Kidney (tissue), 22 donors: ENCODE measurements at places on chromosomes 6 and 20. TPM values are rescaled to one million over a fixed set of nuclear protein-coding genes. Genes with fewer than 3 reads are reported as not detected.

Gene SEMG1
- polyA plus RNA-seq = not detected

Gene FAM110A
- polyA plus RNA-seq = 12.6 TPM

Gene ADTRP
- polyA plus RNA-seq = 5.9 TPM

- no peaks in the 10 kb centered on the region for H3K27me3 ChIP-seq
- H3K36me3 ChIP-seq = no peaks in the 10 kb centered on the region
- H3K4me3 ChIP-seq = no peak overlapping the region
- peaks cover 6% of the 10 kb centered on the region for H3K4me1 ChIP-seq
Observed at GRCh38 chr6:16572943-16573342, 188.3 kb downstream of the ATXN1 start.

Gene RAB44
- not detected for polyA plus RNA-seq

DNA sequence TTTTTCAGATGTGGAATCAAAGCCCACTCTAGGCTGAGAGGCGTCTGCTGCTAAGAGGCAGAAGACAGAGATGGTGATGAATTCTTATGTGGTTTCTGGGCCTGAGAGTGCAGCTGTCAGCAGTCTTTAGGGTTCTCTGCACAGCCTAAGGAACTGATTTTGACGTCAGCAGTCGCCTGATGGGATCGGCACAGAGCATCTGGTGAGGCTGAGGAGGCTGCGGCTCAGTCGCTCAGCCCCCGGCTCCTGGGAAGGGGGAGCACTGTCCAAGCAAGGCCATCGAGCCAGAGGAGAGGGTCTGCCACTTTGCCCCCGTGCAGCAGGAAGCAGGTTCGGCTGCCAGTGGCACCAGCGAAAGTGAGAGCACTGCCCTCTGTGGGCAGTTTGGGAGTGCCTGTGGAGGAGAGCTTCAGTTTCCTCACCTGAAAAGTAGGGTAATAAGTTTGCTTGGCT is 92.5 kb downstream of the TCP11 start:
- DNase-seq = peak; percentile 71
- H3K4me3 ChIP-seq = no peak overlapping the region
- H3K27ac ChIP-seq = peak overlapping the region; percentile 33

GRCh38 chr20:2871111-2871465 is 2.2 kb upstream of the PTPRA start:
- H3K27ac ChIP-seq = no peak overlapping the region
- no peak for DNase-seq
- peaks cover 7% of the 10 kb centered on the region for H3K27me3 ChIP-seq
- H3K4me3 ChIP-seq = no peak overlapping the region

- H3K36me3 ChIP-seq = no peaks in the 10 kb centered on the region
- no peak overlapping the region for H3K27ac ChIP-seq
- no peak for DNase-seq
- no peak overlapping the region for H3K4me3 ChIP-seq
- H3K27me3 ChIP-seq = no peaks in the 10 kb centered on the region
- no peaks in the 10 kb centered on the region for H3K4me1 ChIP-seq
Observed at GRCh38 chr6:168906391-168906790, 347.3 kb downstream of the THBS2 start.

Gene SYTL3
- polyA plus RNA-seq = 3.1 TPM

Gene OSBPL2
- 20.4 TPM for polyA plus RNA-seq

Gene C6orf58
- not detected for polyA plus RNA-seq

Gene OR2H1
- not detected for polyA plus RNA-seq

DNA sequence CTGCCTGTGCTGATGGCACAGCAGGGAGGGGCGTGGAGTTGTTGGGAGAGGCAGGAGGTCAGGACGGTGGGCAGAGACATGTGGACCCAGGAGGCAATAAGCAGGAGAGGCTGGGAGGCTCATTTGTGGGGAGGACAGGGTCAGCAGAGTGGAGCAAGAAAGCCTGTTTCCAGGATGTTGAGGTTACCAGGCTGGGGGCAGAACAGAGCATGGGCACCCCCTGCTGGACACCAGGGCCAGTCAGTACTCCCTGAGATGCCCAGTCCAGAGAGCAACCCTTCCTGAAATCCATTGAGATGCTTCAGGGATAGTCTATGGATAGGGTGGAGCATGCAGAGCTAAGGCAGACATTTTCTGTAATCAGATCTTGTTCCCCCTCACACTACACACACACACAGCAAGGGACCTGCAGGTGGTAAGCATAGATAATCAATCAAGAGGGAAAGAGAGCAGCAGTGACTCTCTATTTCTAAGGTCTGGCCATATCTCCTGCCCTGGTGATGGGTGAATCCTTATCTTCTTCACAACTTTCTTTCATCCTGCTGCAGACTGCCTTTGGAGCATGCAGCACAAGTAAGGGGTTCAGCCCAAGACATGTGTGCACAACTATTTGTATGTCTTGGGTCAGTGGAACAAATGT is 41.7 kb downstream of the MOCS1 start:
- H3K4me1 ChIP-seq = no peaks in the 10 kb centered on the region
- DNase-seq = peak; percentile 70
- no peak overlapping the region for H3K4me3 ChIP-seq
- no peaks in the 10 kb centered on the region for H3K36me3 ChIP-seq
- H3K27me3 ChIP-seq = no peaks in the 10 kb centered on the region

- peaks cover 35% of the 10 kb centered on the region for H3K36me3 ChIP-seq
- H3K27me3 ChIP-seq = no peaks in the 10 kb centered on the region
- DNase-seq = peak; percentile 23
- peak overlapping the region; percentile 55 for H3K4me3 ChIP-seq
- peaks cover 11% of the 10 kb centered on the region for H3K4me1 ChIP-seq
Observed at GRCh38 chr20:43459022-43459942, 1.6 kb downstream of the SRSF6 start.

- H3K36me3 ChIP-seq = no peaks in the 10 kb centered on the region
- H3K4me1 ChIP-seq = peaks cover 7% of the 10 kb centered on the region
- H3K27ac ChIP-seq = no peak overlapping the region
- peak; percentile 50 for DNase-seq
- peak overlapping the region; percentile 66 for H3K4me3 ChIP-seq
Observed at GRCh38 chr6:117264692-117265409, 507 bp upstream of the VGLL2 start.

DNA sequence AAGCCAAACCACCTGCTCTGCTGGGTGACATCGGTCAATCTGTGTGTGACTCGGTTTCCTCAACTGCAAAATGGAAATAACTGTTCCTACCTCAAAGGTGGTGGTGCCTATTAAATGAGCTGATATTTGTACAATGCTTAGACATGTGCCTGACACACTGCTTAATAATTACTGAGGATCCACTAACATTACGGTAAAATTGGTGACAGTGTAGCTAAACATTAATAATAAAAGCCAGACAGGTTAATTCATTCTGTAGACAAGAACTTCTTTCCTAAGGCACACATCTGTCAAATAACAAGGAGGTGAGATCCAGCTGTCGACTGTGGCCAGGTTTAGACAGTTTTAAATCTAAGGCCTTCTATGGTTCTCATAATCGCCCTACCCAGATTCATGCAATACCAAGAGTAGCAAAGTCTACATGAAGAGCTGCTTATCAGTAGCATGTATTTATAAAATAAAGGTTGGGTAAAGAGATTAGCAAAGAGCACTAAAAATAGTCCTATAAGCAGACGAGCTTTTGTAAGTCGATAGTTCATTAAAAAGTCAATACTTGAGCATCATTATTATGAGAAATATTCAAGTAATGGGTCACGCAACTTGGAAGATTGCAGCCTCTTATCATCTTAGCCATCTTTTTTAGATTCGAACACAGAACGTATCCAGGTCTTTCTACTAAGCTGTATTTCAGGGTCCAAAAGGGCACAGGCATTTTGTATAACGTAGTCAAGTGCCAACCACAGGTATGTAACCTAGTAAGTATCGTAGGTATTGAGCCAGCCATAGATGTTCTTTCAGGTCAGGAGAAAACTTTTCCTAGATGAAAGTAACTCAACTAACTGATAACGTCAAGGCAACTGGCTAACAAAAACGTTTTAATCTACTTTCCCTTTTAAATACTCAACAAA is 3.2 kb downstream of the CNKSR3 start:
- DNase-seq = no peak
- H3K4me1 ChIP-seq = peaks cover 13% of the 10 kb centered on the region
- H3K27me3 ChIP-seq = no peaks in the 10 kb centered on the region
- H3K4me3 ChIP-seq = peak overlapping the region; percentile 56
- H3K36me3 ChIP-seq = peaks cover 2% of the 10 kb centered on the region
- peak overlapping the region; percentile 20 for H3K27ac ChIP-seq

Gene PPP1R3G
- polyA plus RNA-seq = 0.49 TPM

DNA sequence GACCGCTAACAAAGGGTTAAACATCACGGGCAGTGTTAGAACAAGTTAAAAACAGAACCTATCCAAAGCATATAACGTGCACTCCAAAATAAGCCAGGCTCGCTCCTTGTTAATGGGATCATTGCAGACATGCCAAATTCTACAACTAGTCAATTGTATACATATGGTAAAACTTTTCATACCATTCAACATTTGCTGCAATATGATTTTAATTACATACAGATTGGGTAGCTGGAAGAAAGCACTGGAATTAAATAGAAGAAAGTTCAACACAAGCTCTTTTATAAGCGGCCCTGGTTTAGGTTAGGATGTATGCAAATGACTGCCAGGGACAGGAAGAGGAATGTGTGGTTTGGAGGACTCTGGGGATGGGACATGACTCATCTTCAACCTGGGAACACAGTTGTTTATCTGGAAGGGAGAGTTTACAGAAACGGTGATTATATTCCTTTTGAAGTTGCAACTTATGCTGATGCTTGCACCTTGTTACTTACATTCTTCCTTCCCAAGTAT is 62.5 kb upstream of the TIAM2 start:
- no peaks in the 10 kb centered on the region for H3K27me3 ChIP-seq
- no peak overlapping the region for H3K4me3 ChIP-seq
- H3K27ac ChIP-seq = no peak overlapping the region
- no peak for DNase-seq
- no peaks in the 10 kb centered on the region for H3K4me1 ChIP-seq

DNA sequence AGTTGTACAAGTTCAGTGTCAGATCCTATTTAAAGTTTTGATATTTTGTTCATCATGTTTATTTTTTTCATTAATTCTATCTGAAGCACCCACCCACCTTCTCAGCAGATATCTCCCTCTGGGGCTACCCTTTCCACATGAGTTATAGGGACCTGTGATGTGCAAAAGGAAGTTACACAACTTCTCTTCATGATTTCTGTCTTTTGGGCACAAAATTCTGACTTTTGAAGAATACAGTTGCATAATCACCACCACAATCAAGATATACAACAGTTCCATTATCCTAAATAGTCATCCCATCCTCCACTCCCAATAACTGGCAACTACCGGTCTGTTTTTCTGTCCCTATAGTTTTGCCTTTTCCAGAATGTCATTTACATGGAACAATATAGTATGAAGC is 13.8 kb upstream of the FUCA2 start:
- H3K27ac ChIP-seq = no peak overlapping the region
- no peak for DNase-seq
- H3K4me1 ChIP-seq = no peaks in the 10 kb centered on the region
- H3K36me3 ChIP-seq = no peaks in the 10 kb centered on the region

Gene RGS19
- polyA plus RNA-seq = 6.8 TPM

GRCh38 chr6:109202409-109203264 is 107.3 kb downstream of the CEP57L1 start:
- no peaks in the 10 kb centered on the region for H3K4me1 ChIP-seq
- no peak for DNase-seq
- no peak overlapping the region for H3K4me3 ChIP-seq
- H3K27me3 ChIP-seq = no peaks in the 10 kb centered on the region
- H3K27ac ChIP-seq = no peak overlapping the region
- H3K36me3 ChIP-seq = no peaks in the 10 kb centered on the region

DNA sequence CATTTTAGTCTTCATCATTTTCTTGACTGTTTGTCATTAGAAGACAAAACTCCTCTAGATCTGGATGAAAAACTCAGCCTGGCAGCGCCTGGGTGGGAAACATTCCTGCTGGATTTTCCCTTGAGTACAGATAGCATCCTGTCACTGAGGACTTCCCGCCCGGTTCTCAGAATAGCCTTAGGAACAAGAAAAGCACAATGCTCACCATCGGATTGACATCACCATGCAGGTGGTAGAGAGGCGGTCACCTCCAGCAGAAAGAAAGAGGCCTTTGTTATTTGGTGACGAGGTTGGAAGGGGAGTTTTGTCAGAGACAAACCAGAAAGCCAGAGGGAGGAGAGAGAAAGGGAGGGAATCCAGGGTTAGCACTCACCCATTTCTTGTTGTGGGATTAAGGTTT is 39.8 kb downstream of the KIF25 start:
- H3K27ac ChIP-seq = no peak overlapping the region
- H3K4me3 ChIP-seq = no peak overlapping the region
- no peaks in the 10 kb centered on the region for H3K27me3 ChIP-seq
- no peaks in the 10 kb centered on the region for H3K36me3 ChIP-seq

DNA sequence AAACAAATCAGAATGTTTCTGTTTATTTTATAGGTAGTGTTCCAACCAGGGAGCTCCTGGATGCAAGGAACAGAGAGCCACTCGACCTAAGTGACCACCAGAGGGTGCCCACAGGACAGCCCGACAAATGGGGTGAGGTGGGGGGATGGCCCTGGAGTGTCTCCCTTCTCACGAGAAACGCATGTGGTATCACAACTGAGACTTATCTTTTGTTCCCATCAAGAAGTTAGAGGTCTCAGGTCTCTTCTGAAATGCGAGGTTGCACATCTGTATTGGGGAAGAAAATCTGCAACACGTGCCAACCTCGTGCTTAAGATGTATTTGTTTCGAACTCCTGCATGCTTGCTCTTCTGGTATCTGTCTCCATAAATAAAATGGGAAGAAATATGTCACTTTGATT is 104.0 kb downstream of the ISM1 start:
- H3K36me3 ChIP-seq = no peaks in the 10 kb centered on the region
- no peak overlapping the region for H3K4me3 ChIP-seq
- H3K27ac ChIP-seq = no peak overlapping the region
- DNase-seq = no peak

Gene NMBR
- polyA plus RNA-seq = not detected

Gene CDH26
- polyA plus RNA-seq = 0.47 TPM
